ENCODE measurements at places on chromosomes 11 and 22.

DNA sequence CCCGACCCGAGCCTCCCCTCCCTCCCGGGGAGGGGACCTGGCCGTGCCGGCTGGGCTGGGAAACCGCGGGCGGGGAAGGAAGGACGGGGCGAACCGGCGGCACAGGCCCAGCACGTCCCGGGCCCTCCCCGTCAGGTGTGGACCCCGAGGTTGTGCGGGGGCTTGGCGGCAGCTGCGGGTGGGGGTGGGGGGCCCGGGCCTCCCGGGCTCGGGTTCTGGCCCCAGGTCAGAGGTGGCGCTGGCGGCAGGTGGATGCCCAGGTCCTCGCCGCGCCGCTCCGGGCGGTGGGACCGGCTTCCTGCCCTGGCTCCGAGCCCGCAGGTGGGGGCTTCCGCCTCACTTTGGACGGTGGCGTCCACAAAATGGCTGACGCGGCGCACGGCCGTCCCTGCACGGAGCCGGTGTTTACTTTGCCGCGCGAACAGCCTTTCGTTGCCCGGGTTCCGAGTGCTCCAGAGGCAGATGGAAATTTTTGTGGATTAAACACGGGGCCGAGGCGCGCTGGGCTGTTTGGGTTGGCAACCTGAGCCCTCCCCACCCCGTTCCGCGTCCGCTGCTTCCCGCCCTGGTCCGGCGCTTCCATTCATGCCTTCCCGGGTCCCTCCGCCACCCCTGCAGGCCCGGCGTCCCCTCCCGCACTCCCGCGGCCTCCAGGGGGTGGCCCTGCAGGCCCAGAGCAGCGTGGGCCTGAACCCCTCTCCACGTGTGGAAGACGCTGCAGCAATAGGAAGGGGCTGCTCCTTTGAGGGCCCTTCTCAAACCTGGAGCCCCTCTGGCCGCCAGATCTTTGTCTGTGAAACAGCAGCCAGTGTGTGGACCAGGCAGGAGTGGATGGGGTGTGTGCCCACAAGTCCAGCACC is 92.0 kb upstream of the KCNQ1OT1 start:
- DNase-seq, result no peak

GRCh38 chr11:26947379-26947844 is 46.5 kb upstream of the FIBIN start:
- no peak for DNase-seq

- DNase-seq, result no peak
These were observed 65.0 kb downstream of the BUD13 start for GRCh38 chr11:116707746-116708145.

DNA sequence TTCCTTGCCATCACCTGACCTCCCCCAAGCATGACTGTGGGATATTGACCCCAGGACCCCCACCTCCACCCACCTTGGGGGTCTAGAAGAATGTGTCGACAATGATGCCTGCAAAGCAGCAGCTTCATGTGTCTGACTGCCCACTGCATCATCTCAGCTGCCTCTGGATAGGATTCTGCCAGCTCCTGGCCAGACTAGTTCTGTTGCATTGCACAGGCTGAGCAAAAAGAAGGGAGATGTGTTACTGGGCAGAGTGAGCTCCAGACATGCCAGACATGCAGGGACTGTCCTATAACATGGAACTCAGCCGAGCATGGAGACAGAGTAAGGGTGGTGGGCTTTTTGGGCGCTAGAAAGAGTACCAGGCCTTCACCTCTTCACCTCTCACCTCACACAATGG is 36.7 kb downstream of the FBXO7 start:
- DNase-seq, result no peak

GRCh38 chr11:102408339-102408738 is 44.2 kb downstream of the TMEM123 start:
- no peak for DNase-seq

DNA sequence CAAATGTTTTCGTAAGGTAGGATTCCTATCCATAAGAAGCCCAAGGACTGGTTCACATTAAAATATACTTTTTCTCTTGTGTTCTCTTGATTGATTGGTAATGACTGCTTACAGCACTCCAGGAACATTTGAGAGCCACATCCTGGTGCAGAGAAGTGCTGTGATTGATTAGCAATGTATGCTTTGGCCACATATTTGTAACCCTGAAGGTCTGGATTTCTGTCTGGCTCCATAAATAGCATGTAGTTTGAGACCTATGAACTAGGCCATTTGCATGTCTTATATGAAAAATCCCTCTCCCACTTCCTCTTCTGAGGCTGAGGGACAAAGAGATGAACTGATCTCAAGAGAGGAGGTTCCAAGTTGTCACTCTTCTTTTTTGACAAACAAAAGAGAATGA is 49.3 kb upstream of the CD44 start:
- DNase-seq, result no peak

GRCh38 chr22:38448945-38449745 is 5.9 kb downstream of the KCNJ4 start:
- DNase-seq, result no peak

GRCh38 chr22:19852177-19852781 is 2.4 kb downstream of the GNB1L start:
- no peak for DNase-seq

GRCh38 chr11:90840071-90840470 is 617.2 kb upstream of the CHORDC1 start:
- no peak for DNase-seq

GRCh38 chr11:129637473-129637872 is 178.2 kb upstream of the TMEM45B start:
- no peak for DNase-seq

- DNase-seq, result no peak
These were observed 60.7 kb upstream of the PHF21A start for GRCh38 chr11:46181843-46182424.

DNA sequence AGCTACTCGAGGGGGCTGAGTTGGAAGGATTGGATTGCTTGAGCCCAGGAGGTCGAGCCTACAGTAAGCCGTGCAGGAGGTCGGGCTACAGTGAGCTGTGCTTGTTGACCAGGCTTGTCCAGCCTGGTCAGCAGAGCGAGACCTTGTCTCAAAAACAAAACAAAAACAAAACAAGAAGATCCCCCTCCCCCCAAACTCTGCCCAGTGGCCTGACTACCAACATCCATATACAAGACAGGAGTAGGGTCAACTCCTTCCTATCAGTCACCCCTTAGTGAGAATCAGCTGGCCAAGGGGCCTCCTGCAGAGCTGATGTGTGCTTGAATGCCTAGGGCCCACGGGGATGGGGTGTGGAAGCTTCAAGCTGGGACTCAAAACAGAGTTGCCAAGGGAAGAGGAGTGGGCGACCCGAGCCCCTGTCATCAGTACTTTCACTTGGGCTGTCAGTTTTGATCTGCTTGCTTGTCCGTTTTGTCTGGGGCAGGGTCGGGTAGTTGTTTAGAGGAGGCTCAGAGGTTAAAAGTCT is 942 bp upstream of the TSPAN18 start:
- DNase-seq, result no peak

DNA sequence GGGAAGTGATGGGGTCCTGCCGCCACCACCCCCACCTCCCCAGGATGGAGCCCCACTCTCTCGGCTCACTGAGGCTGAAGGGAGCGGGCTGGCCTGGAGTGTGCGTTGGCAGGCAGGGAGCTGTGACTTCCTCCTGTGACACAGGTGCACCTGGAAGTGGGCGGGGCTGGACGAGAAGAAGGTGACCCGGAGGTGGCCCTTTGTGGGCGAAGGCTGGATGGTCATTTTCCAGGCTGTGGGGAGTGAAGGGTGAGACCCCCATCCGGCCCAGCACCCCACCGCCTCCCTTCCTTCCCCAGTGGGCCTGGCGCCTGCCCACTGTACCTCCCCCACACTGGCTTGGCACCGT is 15.3 kb downstream of the IL17REL start:
- DNase-seq, result no peak

GRCh38 chr22:45603619-45604018 is 68.0 kb upstream of the ATXN10 start:
- no peak for DNase-seq

GRCh38 chr11:128733440-128734102 is 39.7 kb downstream of the FLI1 start:
- no peak for DNase-seq

GRCh38 chr11:5989203-5989602 is 2.4 kb upstream of the OR52L1 start:
- no peak for DNase-seq

DNA sequence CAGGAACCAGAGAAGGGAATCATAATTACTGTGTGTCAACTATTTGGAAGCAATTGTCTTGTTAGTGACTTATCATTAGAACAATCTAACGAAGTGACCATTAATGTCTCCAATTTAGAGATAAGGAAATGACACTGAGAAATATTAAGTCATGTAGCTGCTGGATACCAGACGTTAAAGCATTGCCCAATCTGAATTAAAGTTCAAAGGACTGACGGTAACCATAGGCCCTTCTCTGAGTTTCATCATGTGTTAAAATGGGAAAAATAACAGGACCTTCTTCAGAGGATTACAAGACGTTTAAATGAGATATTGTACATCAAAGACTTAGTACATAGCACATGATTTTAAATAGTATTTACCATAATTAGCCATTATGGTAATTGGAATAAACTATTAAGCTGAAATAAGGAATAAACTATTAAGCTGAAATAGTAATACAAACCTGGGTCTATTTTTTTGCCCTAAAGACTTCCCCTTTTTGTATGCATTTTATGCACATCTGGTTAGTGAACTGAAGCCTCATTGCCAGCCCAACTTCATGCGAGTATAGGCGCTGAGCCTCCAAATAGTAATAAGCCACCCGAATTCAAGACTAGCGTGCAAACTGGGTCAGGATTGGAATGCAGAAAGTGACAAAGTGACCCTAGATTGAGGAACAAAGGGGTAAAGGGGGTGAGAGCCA is 41.0 kb downstream of the GLYATL1 start:
- no peak for DNase-seq

DNA sequence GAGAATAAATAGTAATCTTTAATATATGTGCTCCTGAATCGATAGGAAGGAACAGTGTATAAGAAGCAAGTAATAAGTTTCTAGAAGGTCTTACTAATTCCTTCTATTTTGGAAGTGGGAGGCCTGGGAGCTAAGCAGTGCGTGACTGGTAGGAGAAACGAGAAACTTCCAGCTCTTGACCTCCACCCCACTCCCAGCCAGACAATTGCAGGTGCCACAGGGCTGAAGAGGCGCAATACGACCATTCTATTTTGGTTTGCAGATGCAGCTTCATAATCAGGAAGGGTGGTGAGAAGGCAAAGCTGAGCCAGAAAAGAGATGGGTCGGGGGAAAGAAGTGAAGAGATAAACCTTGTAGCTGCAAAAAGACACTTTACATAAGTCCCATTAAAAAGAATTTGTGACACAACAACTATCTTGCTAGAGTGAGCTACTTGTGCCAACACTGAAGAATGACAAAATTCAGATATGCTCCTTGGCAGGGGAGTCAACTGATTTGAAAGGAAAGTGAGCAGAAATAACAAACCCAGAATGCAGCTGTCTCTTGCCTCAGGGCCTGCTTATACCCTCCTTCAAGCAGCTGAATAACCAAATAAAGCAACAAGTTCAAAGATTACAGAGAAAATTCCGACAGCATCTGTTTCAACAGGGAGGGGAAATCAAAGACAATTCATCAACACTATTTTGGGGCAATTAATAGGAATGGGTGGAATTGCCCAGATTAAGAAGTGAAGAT is 35.1 kb downstream of the GRIA4 start:
- no peak for DNase-seq

- DNase-seq, result no peak
These were observed 22.7 kb downstream of the NCAM1 start for GRCh38 chr11:112983887-112984286.

- DNase-seq, result no peak
These were observed 15.1 kb downstream of the UQCR10 start for GRCh38 chr22:29782061-29782845.

GRCh38 chr22:30903876-30904460 is 64.6 kb downstream of the MORC2 start:
- no peak for DNase-seq

DNA sequence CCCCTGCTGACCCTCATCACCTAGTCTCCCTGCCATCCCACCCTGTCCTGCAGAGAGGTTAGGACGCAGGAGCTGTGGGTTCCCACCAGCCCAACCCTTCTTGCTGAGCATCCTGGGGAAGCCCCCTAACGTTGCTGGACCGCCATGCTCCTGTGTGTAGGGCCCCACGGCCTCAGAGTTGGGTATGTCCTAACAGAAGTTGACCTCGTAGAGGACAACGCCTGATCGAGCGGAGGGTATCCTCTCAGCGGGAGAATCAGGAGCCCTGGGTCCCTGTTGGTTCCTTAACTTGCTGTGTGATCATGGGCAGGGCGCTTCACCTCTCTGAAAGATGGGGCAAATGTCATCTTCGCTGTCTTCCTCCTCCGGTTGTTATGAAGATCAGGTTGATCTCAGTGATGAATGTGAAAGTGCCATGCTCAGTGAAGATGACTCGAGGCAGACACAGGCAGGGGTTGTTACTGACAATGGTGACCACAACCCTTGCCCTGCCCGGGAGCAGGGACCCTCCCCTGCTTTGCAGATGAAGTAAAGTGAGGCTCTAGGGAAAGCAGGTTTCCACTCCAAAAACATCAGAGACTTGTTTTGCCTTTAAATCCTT is 19.3 kb upstream of the CD5 start:
- no peak for DNase-seq
